ENCODE measurements at places on chromosomes 4 and X.

GRCh38 chr4:140568507-140569306 lies at the start of gene UCP1:
TSS of gene UCP1 (minus strand) at chr4:140568961. CDS start at chr4:140568729, 232 bp downstream.
- DNase-seq: no peak

GRCh38 chr4:121977251-121978171 lies 25.7 kb upstream of the TRPC3 start:
- no peak for DNase-seq

DNA sequence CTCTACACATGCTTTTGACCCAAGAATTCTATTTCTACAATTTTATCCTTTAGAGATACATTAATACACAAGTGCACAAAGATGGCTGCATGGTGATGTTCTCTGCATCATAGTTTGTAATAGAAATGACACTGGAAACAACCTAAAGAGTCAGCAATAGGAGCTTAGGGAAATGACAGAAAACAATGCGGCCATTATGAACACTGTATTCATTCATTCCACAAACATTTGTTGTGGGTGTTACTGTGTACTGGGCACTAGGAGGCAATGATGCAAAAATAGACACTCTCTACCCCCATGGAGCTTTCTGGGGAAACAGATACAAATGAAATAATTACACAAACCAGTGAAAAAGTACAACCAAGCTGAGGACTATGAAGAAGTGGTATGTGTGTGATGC lies 32.0 kb downstream of the IDS start:
- no peak for DNase-seq

GRCh38 chrX:6885909-6886308 lies 261.6 kb upstream of the STS start:
- DNase-seq: no peak

DNA sequence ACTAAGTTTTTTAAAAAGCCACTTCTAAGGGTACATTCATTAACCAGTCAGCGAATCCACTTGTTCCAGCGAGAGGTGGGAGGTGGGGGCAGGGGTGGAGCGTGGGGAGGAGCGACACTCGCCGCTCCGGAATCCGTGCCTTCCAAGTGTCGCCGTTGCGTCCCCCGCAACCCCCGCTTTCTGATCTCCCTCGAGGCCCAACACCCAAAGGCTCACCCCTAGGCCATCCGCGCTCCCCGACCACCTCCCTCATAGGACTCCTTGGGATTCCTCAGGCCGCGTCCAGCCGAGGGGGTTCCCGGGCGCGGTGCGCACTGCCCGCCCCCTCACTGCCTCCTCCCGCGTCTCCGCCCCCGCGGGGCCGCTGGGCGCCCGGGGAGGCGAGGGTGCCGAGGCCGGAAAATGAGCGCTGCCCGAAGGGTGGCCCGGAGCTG lies 108.1 kb upstream of the STOX2 start:
- no peak for DNase-seq

GRCh38 chr4:33536898-33537297 lies 2707.4 kb downstream of the ARAP2 start:
- DNase-seq: no peak

DNA sequence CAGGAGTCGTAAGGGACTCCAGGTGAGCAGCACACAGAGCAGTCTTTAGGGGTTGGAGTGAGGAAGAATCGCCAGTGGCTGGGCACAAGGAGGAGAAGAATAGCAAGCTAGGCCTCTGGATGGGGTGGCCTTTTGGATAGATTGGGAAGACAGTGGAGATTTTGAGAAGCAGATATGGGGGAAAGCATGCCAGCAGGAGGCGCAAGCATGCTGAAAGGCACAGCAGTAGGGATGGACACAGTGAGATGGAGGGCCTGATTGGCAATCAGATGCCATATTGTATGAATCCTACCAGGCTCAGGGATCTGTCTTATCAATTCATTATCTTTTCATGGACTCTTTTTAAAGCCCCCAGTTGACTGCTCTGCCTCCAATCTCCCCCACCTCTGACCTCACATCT lies 60.4 kb upstream of the MAGEA4 start:
- DNase-seq: no peak

GRCh38 chr4:80101071-80101791 lies 28.2 kb upstream of the ANTXR2 start:
- no peak for DNase-seq

DNA sequence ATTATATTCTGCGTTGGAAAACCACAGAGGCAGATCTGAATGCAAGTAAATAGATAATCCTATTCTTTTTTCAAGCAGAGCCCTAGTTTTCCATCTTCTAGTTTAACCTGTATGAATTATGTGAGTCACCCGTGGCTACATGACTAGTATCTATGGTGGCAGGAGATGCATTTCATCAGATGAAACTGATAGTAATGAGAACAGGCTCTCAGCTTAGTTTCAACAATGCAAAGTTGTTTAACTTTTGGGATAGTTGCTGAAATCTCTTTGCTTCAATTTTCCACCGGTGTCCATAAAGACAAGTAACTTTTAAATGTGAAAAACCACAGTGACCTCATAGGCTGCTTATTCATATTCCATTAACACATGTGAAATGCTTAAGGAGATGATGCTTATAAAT lies 1317.4 kb upstream of the TENM3 start:
- DNase-seq: no peak

GRCh38 chrX:11641349-11642065 lies 24.2 kb downstream of the ARHGAP6 start:
- no peak for DNase-seq

GRCh38 chr4:3074846-3075651 lies 568 bp downstream of the HTT start:
- DNase-seq: no peak

DNA sequence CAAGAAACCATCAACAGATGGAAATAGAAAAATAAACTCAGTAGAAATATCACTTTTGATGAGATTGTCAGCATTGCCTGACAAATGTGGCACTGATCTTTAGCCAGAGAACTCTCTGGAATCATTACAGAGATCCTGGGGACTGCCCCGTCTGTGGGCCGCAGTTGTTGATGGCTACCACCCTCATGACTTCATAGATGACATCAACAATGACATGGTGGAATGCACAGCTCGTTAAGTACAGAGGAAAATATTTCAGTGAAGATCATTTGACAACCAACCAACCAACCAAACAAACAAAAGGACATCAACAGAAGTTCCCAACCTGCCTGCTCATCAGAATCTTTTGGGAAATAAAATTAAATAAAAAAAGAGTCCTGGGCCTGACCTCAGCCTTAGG lies 132.6 kb downstream of the UCHL1 start:
- no peak for DNase-seq

GRCh38 chr4:8610858-8611616 lies 18.5 kb downstream of the CPZ start:
- DNase-seq: no peak

- no peak for DNase-seq
These were observed 6.0 kb downstream of the PDLIM5 start for GRCh38 chr4:94457692-94458106.

- no peak for DNase-seq
These were observed 55.9 kb downstream of the SH3BGRL start for GRCh38 chrX:81257817-81258216.

- DNase-seq: no peak
These were observed 79.1 kb downstream of the ANKRD50 start for GRCh38 chr4:124633285-124633941.

DNA sequence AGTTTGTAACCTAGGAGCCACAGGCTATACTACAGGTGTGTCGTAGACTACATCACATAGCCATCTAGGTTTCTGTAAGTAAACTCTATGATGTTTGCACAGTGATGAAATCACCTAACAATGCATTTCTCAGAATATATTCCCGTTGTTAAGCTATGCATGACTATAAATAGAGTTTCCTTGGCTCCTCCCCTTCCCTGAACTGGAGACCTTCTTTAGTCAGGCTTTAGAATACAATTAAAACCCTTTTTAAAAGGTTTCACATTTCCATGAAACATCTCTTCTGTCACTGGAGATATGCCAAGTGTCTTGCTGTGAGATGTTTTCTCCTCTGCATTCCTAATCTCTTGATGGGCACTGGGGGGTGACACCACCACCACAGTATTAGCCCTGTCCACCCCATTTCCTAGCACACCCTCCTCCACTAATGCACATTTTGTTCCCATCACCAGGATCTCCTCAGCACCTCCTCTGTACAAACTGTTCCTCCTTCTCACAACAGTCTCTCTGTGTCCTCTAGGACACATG lies 334.6 kb upstream of the CPEB2 start:
- DNase-seq: no peak

DNA sequence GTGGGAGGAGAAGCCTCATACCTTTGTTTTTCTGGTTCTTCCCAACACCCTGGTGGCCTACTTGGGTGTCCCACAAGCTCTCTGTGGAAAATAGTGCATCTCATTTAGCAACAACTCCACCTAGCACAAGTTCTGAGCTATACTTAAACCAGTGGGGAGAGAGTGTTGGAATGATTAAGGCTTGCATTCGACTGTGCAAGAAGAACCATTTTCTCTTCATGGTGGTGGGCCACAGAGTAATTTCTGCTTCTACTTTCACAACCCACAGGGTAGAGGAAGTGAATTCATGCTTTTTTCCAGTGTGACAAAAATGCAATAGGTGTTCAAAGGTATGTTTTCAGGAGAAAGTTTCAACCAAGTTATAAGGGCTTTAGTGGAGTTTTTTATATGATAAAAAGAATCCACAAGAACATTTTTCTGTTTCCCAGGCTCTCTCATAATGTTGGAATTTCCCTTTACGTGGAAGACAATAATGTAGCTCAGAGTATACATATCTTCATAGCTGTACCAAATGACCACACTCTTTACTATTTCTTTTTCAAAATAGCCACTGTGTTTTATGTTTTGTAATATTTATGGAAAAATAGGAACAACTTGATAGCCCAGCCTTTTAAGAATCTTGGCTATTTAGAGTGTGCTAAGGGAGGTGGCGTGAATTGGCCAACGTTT lies 80.3 kb upstream of the HHIP start:
- no peak for DNase-seq

DNA sequence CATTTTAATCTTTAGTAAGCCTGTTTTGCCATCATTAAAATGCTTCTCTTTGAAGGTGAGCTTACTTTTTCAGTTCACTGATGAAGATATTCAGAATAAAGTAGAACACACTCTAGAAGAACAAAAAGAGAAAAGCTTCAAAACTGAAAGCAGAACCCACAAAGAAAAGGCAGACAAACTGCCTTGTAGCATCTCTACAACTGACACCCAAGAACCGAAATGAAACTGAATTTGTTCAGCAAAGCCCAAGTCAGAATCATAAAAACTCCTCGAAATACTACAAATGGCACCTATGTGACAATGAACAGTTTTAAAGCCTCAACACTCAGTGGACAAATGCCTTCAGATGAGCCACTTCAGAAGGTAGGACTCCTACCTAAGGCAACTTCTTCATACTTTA lies 83.6 kb downstream of the MAML3 start:
- no peak for DNase-seq

DNA sequence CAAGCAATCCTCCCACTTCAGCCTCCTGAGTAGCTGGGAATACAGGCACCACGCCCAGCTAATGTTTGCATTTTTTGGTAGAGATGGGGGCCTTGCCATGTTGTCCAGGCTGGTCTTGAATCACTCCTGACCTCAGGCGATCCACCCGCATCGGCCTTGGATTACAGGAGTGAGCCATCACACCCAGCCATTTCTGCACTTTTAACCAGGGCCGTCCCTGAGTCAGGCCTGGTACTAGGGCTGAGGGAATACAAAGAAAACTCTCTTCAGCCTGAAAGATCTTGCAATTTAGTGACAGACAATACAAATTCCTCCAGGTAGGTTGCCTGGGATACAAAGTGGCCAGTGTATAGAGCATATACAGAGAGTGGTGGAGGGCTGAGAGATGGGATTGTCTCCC lies 65.8 kb downstream of the BCOR start:
- DNase-seq: no peak

DNA sequence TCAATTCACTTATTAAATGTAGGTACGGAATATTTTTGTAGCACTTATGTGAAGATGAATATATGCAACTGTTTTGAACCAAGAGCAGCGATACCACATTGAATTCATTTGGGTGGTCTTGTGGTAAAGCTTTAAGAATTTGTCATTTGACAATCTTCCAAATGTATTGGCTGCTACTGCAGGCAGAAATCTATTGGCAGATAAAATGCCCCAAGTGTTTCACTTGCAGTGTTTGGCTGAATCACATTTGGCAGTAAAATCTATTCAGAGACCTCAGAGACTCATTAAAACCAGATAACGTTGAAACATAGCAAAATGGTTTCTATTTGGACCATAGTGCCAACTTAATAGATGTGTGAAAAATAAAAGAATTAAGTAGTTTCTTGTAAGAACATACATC lies 303.4 kb downstream of the FGF13 start:
- no peak for DNase-seq

GRCh38 chrX:42149765-42150164 lies 226.4 kb upstream of the CASK start:
- DNase-seq: no peak

GRCh38 chr4:98610926-98611676 lies 47.3 kb downstream of the TSPAN5 start:
- DNase-seq: no peak

GRCh38 chr4:126445596-126445995 lies 1130.8 kb downstream of the FAT4 start:
- no peak for DNase-seq

GRCh38 chr4:55468724-55469123 lies 73.0 kb downstream of the TMEM165 start:
- no peak for DNase-seq

GRCh38 chr4:19399001-19399400 lies 852.7 kb upstream of the SLIT2 start:
- no peak for DNase-seq

DNA sequence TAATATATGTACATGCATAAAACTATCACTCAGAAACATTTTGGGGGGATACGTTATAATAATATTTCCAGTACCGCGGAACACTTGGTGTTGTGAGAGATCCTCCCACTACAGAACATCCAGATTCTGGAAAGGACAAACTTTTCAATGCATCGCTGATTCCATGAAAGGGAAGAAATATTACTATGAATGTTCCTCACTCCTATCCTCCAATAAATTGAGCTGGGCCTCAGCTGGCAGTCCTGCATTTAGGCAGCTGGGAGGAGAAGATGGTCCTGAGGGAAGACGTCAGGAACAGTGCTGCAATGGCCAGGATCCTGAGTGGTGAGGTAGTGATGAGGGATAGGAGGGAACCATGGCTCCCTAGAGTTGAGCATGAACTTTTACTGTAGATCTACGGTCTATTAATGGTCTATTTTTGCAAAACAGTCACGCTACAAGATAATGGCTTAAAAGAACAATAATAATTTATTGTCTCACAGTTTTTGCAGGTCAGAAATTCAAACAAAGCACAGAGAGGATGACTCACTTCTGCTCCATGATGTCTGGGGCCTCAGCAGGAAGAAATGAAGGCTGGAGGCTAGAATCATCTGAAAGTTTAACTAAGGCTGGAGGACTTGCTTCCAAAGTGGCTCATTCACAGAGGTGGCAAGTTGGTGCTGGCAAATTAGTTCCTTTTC lies 538.1 kb downstream of the STIM2 start:
- no peak for DNase-seq

DNA sequence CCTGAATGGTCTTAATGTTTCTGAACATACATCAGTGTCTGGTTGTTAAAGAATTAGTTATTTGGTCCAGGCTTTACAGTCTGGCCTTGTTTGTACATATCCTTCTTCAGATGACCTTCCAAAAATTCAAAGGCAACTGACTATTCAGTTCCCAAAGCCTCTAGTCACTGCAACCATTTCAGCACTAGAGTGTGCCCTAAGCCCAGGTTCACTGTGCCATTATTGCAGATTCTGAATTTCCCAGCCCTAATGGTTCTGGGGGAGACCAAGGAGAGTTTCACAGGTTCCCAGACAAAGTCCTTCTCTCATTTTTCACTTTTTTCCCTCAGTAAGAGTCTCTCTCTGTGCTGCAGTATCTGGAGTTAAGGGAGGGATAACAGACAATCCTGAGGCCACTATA lies 235.8 kb downstream of the TRAM1L1 start:
- DNase-seq: no peak
